ENCODE measurements at places on chromosomes 7 and 10.

DNA sequence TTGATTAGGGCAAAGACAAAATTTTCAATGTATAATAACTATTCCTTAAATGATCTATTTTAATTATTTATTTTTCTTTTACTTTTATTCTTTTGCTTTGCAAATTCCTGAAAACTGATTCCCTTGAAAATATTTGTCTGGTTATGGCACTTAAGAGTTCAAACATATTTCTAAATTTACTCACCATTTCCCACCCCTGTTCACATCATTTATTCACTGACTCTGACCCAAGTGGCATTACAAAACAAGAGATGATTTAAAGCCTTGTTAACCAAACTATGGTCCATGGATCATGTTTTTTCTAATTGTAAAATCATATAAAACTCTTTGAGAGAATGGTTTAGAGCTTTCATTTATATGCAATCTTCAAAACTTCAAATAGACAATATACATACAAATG lies 1256.1 kb upstream of the LRRN3 start:
- no peak for DNase-seq
- H3K4me3 ChIP-seq: no peak overlapping the region
- H3K36me3 ChIP-seq: no peaks in the 10 kb centered on the region
- no peaks in the 10 kb centered on the region for H3K27me3 ChIP-seq
- no peaks in the 10 kb centered on the region for H3K4me1 ChIP-seq

DNA sequence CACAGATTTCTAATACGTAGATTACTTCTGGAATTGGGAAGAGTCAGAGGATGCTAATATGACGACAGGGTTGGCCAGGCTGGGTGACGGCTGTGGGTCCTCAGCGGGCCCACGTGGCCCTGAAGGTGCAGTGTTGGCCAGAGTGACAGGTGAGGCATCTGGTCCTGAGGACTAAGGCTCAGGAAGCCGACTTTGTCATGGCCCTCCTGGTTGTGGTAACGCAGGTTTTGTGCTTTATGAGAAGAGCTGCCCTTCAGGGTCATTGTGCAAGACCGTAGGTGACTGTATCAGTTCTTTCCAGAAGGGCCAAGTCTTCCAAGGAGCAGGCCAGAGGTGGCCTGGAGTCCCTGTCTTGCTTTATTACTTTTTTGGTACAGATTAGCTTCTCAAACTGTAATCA lies 2.5 kb downstream of the EIF3B start:
- peaks cover 42% of the 10 kb centered on the region for H3K4me1 ChIP-seq
- H3K36me3 ChIP-seq: peaks cover 45% of the 10 kb centered on the region
- no peaks in the 10 kb centered on the region for H3K27me3 ChIP-seq
- peak overlapping the region; percentile 32 for H3K27ac ChIP-seq
- H3K4me3 ChIP-seq: peak overlapping the region; percentile 20

GRCh38 chr7:99559175-99559915 lies 903 bp downstream of the ZNF655 start:
- no peak for DNase-seq
- H3K36me3 ChIP-seq: peaks cover 73% of the 10 kb centered on the region
- H3K4me1 ChIP-seq: peaks cover 56% of the 10 kb centered on the region
- peak overlapping the region; percentile 99 for H3K4me3 ChIP-seq
- peak overlapping the region; percentile 98 for H3K27ac ChIP-seq

DNA sequence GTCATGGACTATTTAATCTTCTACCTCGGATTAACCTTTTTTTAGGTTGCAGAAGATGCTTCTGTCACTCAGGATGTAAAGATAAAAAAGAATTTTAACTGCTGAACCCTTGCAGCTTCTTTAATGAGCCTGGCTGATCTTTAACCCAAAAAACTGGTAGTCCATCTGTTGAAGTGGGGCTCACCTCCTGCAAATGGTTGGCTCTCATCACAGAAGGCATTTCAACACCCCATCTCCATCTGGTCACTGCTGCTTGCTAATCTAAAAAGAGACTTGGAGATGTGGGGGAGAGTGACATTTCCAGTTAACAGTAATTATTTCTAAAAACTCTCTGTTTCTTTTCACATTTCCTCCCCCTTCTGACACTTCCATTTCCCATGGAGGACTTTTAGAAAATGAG lies 208.6 kb downstream of the LHFPL3 start:
- H3K4me1 ChIP-seq: no peaks in the 10 kb centered on the region
- no peak overlapping the region for H3K4me3 ChIP-seq
- no peak overlapping the region for H3K27ac ChIP-seq

- no peak overlapping the region for H3K27ac ChIP-seq
- H3K36me3 ChIP-seq: no peaks in the 10 kb centered on the region
- no peaks in the 10 kb centered on the region for H3K4me1 ChIP-seq
- no peak for DNase-seq
These were observed 331.1 kb downstream of the KIF20B start for GRCh38 chr10:90032519-90032918.

DNA sequence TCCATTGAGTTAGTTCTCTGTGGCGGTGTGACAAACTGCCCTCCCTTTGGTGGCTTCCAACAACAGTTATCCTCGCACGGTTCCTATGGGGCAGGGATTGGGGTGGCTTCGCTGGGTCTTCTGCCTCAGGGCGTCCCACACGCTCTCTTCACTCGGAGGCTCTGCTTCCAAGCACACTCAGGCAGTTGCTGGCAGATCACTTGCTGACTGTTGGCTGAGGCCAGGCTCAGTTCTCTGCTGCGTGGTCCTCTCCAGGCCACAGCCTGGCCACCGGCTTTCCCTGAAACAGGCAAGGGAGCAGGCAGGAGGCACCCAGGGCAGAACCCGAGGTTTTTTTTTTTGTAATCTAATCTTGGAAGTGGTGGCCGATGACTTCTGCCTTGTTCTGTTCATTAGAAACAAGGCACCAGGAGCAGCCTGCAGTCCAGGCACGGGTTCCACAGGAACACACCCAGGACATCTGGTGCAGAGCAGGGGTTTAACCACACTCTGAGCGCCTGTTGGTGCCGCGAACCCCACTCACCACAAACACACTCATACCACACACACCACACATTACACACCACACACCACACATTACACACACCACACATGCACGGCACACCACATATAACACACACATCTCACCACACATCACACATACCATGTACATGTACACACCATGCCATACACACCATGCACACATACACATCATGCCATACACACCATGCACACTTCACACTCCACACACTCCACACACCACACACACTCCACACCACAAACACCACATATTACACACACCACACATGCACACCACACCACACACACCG lies 112.2 kb downstream of the PTPN20 start:
- no peak for DNase-seq
- H3K4me3 ChIP-seq: no peak overlapping the region
- no peak overlapping the region for H3K27ac ChIP-seq
- no peaks in the 10 kb centered on the region for H3K4me1 ChIP-seq
- H3K36me3 ChIP-seq: no peaks in the 10 kb centered on the region

GRCh38 chr10:22766693-22767092 lies 52.3 kb upstream of the PIP4K2A start:
- H3K4me3 ChIP-seq: no peak overlapping the region
- no peak overlapping the region for H3K27ac ChIP-seq
- H3K4me1 ChIP-seq: no peaks in the 10 kb centered on the region
- no peak for DNase-seq
- H3K36me3 ChIP-seq: peaks cover 2% of the 10 kb centered on the region
- H3K27me3 ChIP-seq: no peaks in the 10 kb centered on the region

DNA sequence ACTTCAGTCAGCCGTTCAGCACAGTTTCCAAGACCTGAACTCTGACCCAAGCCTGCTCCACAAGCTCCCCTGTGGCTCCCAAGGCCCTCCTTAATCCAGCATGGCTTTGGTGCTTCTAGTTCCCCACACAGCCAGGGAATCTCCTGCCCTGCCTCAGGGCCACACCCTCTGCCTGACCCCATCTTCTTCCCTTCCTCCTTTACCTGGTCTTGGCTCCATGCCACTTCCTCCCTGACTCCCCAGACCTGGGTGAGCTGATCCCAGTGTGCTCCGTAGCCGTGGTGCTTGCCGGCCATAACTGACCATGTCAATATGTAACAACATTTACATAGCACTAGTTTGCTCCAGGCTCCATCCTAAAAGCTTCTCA lies 20.0 kb downstream of the TMEM273 start:
- H3K4me1 ChIP-seq: peaks cover 60% of the 10 kb centered on the region
- H3K27me3 ChIP-seq: no peaks in the 10 kb centered on the region
- peaks cover 43% of the 10 kb centered on the region for H3K36me3 ChIP-seq
- no peak overlapping the region for H3K4me3 ChIP-seq

- H3K4me1 ChIP-seq: peaks cover 24% of the 10 kb centered on the region
- no peaks in the 10 kb centered on the region for H3K36me3 ChIP-seq
- no peak overlapping the region for H3K27ac ChIP-seq
These were observed 3.3 kb downstream of the PRRT4 start for GRCh38 chr7:128358233-128358632.

Measured in activated CD4-positive, alpha-beta memory T cell treated with anti-CD3 and anti-CD28 coated beads, Interleukin-2, amount 10 ng/mL, durations not matched to agents 7 days and 5 days (primary cell).